ENCODE measurements at places on chromosomes 4 and X. TPM values are rescaled to one million over a fixed set of nuclear protein-coding genes. Genes with fewer than 3 reads are reported as not detected.
A peak's percentile ranks its signal among the peaks of the same experiment; 100 is the strongest.

DNA sequence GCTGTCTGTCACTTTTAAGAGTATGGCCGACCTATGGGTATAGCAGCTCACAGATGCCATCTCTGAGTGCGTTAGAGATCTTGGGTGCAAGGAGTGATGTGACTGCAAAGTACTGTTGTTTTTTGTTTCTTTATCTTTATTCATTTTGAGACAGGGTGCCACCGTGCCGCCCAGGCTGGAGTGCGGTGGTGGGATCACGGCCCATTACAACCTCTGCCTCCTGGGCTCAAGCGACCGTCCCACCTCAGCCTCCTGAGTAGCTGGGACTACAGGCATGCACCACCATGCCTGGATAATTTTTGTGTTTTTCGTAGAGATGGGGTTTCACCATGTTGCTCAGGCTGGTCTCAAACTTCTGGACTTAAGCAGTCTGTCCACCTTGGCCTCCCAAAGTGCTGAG lies 71.4 kb downstream of the CCKAR start:
- DNase-seq: no peak

DNA sequence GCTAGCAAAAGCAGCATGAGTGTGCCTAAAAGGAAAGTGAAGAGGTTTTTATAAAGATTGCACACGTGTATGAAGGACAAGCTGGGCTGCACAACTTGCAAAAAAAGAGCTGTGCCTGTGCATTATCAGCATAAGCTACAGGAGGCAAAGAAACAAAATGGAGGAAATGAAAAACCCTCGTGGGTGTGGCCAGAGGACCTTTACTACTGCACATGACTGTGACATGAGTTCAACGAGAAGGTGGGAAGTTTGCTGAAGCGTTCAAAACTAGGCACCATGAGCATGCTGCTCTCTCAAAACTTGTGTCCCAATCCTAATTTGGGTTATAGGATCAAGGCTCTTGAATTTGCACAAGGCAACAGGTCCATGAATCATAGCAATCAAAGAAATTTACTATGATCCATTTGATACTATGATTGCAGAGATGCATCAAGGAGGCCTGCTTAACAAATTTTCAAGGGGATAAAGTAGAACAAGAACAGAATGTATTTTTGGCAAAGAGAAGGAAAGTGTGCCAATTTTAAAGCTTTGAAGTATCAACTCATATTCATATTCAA lies 38.1 kb upstream of the CXorf38 start:
- no peak for DNase-seq

GRCh38 chrX:136531951-136532350 lies at the start of gene VGLL1:
Gene VGLL1 (plus strand): TSS chrX:136532215. CDS start chrX:136536021, 3,806 bp downstream.
- DNase-seq: no peak

DNA sequence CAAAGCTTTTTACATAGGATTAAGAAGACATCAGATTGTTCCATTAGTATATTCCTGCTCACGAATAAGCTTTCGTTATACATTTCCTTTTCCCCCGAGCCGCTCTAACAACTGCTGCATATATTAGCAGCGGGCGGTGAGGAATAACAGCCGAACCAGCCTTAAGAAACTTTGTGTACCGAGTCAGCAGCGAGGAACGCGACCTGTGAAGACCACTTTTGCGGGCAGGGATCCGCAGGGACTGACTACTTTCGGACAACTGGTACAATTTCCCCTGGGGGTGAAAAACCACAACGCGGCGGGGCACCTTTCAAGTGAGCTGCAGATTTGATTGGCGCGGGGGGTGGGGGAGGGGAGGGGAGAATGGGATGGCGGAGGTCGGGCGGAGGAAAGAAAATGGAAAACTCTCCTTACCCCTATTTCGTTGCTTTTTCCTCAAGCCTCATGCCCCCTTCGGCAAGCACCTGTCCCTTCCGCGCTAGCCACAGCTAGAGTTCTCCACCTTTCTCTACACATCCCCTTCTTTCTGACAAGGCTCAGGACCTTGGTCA lies 5.9 kb upstream of the PITX2 start:
- no peak for DNase-seq

GRCh38 chrX:22666441-22666840 lies 333.3 kb upstream of the DDX53 start:
- DNase-seq: no peak

- DNase-seq: no peak
Observed at GRCh38 chrX:3627594-3627993, 85.9 kb downstream of the PRKX start.

- DNase-seq: peak; percentile 6
Observed at GRCh38 chr4:179097741-179098140, 1655.5 kb upstream of the AGA start.

DNA sequence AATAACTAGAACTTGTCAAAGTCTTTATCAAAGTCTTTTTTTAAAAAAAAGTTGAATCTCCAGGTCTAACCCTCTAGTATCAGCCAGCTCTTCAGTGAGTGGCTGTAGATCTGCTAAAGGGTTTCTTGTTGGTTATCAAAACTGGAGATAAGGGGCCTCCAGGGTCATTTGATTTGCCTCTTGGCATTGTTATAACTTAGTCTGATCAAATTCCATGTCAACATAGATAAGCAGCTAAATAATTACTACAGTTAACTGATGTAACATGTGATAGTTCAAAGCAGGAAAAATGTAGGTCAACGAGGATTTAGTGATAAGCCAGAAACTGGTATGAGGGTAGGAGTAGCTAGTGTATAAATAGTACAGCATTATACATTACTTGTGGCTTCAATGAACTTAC lies 465.1 kb downstream of the PDHA2 start:
- no peak for DNase-seq

DNA sequence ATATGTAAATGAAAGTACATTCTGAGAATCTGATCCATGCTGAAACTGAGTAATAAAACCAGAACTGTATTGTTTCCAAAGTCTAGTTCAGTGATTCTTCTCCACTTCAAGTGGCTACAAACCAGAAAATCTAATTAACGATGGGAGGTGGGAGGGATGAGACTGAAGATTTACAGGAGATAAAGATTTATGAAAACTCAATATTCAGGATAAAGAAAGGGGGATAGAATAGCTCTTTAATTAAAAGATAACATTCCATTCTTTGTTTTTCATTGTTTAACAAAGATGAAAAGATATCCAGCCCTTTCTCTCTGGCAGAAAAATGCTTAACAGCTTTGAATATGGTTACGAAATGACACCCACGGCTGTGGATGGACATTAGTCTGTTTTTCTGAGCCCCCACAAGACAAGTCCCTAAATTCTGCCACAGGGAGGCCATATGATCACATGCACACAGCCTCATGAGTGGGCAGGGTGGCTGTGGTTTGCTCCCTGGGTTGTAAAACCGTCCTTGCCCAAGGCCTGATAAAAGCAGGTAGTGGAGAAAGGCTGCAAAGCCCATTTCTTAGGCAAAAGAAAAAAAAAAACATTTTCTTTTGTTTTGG lies 36.4 kb downstream of the TMEM150C start:
- DNase-seq: no peak

DNA sequence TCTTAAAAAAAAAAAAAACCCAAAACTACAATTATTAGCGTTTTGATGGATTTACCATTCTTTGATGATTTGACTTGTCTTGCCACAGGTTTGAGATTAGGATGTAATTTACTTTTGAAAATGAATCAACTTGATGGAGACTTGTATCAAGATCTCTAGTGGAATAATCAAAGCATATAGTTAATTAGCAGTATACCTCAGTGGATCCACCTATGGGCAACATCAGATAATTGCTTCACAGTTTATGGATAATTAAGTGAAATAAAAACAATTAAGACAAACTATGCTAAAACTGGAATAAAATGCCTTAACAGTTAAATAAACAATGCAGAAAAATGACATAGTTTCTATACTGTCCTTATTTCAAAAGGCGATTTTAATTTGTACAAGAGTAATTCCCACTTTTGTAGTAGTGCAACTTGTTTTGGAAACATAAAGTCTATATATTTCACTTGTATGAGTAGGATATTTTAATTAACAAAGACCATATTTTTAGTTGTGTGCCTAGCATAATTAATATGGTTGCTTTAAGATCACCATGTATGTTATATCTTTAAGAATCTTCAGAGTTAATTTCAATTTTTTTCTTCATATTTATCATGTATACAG lies 4.2 kb downstream of the CPEB2 start:
- DNase-seq: no peak

DNA sequence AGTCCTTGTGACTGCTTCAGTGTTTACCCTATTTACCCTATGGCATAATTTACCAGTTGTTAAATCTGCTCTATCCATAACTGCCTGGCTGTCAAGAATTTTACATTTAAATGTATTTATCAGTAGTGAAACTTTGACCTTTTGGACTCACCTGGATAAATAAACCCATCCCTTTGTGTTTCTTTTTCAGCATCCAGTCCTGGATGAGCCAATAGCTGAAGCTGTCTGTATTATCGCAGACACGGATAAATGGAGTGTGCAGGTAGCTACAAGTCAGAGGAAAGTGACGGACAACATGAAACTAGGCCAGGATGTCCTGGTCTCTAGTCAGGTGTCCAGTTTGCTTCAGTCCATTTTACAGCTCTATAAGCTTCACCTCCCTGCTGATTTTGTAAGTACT lies 122.4 kb downstream of the FNIP2 start:
- DNase-seq: no peak

GRCh38 chr4:117134386-117134785 lies 49.0 kb upstream of the TRAM1L1 start:
- DNase-seq: peak; percentile 27

GRCh38 chrX:96835660-96836289 lies 47.9 kb upstream of the RPA4 start:
- no peak for DNase-seq

- DNase-seq: no peak
Observed at GRCh38 chrX:42967681-42968300, 189.8 kb upstream of the PPP1R2C start.

- DNase-seq: no peak
Observed at GRCh38 chrX:153596981-153597750, 1.8 kb downstream of the CCNQ start.

DNA sequence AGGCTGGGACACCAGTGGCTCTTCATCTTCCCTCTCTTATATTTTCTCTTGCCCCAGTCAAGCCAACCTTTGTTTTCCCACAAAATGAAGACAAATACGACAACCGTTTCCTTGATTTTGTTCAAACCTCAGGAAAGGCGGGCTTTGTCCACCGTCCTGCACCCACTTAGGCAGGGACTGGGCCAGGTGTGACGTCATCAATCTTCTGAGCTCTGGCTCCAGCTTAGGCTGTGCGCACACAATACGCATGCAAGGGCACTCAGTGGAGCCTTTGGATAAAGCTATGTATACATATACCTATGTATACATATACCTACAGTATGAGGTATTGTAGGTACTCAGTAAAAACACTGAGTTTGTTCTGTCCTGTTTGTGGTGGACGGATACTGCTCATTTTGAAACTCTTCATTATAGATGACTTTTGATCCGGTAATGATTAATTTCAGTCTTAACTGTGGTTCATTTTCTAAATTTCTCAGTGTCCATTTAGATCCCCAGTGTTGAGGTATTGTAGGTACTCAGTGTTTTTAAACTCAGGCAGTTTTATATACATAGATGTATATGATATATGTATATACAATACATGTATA lies 194.9 kb downstream of the MGST2 start:
- DNase-seq: no peak

GRCh38 chrX:85611926-85612325 lies 232.5 kb upstream of the POF1B start:
- peak; percentile 1 for DNase-seq

- DNase-seq: no peak
Observed at GRCh38 chr4:170827562-170828274, 738.0 kb upstream of the AADAT start.

DNA sequence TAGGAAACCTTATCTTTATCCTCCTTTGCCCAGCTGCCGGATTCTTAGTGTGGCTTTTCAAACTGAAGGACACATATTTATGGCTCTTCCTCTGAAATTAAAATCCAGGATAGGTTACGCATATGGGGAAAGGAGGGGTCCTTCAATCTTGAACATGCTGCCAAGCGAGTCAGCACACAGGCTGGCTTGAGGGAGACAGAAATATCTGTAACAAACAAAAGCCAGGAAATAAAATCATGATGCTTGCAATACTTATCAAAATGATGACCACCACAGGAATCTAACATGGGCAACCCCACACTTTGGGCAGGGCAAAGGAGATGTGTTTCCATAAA lies 196.4 kb upstream of the LDB2 start:
- DNase-seq: no peak

- peak; percentile 41 for DNase-seq
Observed at GRCh38 chr4:56843421-56843899, 22.0 kb upstream of the SPINK2 start.

DNA sequence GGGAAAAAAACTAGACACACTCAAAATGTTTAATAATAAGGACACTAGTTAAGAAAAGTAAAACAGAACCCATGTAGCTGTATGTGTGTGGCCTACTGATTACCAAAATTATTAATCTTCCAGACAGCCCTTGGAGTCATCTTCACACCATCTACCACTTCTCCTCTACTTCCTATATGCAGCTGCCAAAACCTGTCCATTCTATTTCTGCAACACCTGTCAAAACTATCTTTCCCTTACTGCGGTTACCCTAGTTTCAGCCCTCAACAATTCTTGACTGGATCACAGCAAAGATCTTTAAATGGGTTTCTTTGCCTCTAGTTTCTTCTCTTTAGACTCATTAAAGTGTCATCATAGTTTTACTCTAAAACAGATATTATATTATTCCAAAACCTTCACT lies 72.6 kb downstream of the GPR82 start:
- DNase-seq: no peak

- no peak for DNase-seq
Observed at GRCh38 chr4:7559741-7560395, 125.1 kb upstream of the PSAPL1 start.

DNA sequence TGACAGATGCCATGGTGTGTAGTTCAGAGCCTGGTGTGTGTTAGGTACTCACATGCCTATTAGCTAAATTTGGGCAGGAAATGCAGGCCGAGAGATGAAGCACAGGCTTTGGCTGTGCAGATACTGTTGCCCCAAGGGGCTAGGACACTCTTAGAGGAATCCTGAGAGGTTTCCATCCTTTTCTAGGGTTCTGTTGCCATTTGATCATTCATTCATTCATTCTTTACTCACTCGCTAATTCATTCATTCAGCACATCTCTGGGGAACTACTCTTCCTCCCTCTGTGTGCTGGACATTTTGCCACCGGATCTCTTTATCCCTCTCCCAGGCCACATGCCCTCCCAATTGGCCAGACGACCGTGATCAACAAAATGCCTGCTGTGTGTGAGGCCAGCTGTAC lies 43.9 kb upstream of the NSG1 start:
- no peak for DNase-seq

DNA sequence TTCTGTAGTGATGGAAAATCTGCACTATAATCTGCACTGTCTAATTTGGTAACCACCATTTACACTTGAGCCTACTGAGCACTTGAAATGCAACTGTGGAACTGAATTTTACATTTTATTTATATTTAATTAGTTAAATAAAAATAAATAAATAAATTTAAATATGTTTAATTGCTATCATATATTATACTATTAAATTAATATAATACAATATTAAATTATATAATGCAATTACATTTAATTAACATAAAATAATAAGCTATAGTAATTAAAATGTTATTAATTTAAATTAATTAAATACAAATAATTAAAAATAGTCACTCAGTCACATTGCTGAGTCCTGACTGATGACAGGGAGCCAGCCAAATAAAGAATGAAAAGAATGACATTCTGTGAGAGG lies 170.2 kb upstream of the F9 start:
- DNase-seq: no peak

- no peak for DNase-seq
Observed at GRCh38 chrX:47523713-47524166, 37.3 kb upstream of the ARAF start.

The UGT2A2 gene
- polyA plus RNA-seq: not detected

The SUPT20HL1 gene
- 0.05 TPM for polyA plus RNA-seq

The IDUA gene
- 17.7 TPM for polyA plus RNA-seq

All from right lung (tissue), 10 donors.